ENCODE measurements at places on chromosomes 1 and 21. TPM values are rescaled to one million over a fixed set of nuclear protein-coding genes. Genes with fewer than 3 reads are reported as not detected.

- DNase-seq: peak; percentile 20
Measured at GRCh38 chr1:37919277-37919676, 27.6 kb downstream of the INPP5B start.

DNA sequence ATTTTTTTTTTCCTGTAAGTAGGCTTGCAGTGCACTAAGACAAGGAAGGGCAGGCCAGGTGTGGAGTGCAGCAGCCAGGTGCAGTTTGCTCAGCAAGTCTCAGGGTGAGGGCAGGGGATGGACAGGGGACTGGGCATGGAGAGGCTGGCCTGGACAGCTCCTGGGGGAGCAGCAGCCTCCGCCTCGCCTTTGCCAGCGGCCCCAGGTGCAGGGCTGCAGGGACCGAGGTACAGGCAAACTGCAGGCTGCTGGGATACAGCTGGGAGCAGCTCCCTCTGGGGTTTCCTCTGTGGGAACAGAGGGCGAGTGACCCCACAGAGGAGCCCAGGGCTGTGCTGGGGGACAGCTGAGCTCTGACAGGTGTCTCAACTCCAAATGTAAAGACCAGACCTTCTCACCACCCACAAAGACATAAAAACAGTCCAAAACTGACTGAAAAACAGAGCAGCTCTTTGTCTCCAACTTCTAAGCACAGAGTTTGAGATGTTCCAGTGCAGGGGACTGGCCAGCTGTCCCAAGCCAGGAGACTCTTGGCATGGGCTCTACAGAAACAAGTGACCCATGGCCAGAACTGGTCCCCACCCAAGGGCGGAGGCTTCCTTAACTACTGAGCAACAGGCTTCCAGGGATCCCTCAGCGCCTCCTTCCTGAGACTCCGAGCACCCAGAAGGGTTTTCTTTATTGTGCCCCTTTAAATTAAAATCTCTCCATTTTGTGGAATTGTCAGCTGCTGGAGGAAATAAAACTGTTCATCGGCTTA is 27.7 kb upstream of the AJAP1 start:
- no peak for DNase-seq

- DNase-seq: no peak
Measured at GRCh38 chr1:107499139-107499744, 358.4 kb downstream of the NTNG1 start.

- peak; percentile 14 for DNase-seq
Measured at GRCh38 chr1:11501491-11501897, 22.5 kb downstream of the DISP3 start.

- DNase-seq: no peak
Measured at GRCh38 chr1:19640363-19641316, 3.5 kb upstream of the NBL1 start.

PODN gene
- not detected for total RNA-seq

EXO1 gene
- total RNA-seq: 44.3 TPM

GJC2 gene
- total RNA-seq: 0.57 TPM

CA6 gene
- total RNA-seq: 0.26 TPM
